ENCODE measurements at places on chromosomes 2 and 18.

- DNase-seq: no peak
These were observed 412.5 kb upstream of the SPHKAP start for GRCh38 chr2:228594012-228594411.

DNA sequence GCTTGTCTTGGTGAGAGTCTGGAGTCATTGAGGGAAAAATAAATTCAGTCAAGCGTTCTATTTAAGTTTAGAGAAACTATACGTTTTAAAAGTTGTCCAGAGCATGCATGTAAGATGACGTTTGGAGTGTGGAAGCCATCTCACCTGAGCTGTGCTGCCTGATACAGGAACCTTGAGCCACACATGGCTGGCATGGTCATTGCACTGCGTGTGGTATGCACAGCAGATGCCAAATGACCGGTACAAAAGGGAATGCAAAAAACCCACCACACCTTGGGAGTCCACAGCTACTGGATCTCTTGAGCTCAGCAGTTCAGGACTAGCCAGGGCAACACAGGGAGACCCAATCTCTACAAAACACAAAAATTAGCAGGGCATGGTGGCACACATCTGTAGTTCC lies 4.3 kb downstream of the MZT2B start:
- DNase-seq: no peak

GRCh38 chr2:108905176-108905575 lies 83.8 kb downstream of the EDAR start:
- no peak for DNase-seq

DNA sequence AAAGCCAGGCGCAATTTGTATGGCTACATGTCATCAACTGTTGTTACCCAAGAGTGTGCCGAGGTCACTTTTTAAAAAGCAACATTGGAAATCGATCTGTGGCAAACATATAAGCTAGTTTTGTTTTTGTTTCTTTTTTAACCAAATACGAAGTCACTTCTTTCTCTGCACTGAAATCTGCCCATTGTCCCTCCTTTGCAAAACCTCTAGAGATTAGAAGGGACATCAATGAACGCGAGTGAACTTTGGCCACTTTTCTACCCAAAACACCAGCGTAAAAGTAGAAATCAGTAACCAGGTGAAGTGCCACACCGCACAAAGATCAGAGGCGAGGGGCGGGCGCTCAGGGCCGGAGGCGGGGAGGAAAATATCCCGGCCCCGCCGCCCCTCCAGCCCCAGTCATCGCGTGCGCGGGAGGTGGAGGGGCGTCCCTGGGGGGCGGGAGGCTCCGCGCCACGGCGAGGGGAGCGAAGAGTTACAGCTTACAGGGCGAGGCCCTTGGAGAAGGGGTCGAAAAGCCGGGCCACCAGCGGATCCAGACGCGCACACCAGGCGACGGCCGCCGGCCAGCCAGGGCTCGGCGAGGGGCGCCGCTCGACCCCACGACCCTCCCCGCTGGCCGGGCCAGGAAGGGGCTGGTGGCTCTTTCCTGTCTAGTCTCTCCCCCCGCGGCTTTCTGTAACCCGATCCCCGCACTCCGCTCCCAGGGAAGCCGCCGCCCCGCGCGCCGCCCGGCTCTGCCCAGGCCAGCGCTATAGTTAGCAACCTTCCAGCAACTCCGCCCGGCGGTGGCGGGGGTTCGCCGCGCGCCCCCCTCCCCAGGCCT lies 993 bp downstream of the RBMS1 start:
- DNase-seq: no peak

- no peak for DNase-seq
These were observed 618 bp upstream of the LYPD1 start for GRCh38 chr2:132670496-132671150.

GRCh38 chr2:74755386-74755785 lies 78.5 kb upstream of the HK2 start:
- DNase-seq: no peak

DNA sequence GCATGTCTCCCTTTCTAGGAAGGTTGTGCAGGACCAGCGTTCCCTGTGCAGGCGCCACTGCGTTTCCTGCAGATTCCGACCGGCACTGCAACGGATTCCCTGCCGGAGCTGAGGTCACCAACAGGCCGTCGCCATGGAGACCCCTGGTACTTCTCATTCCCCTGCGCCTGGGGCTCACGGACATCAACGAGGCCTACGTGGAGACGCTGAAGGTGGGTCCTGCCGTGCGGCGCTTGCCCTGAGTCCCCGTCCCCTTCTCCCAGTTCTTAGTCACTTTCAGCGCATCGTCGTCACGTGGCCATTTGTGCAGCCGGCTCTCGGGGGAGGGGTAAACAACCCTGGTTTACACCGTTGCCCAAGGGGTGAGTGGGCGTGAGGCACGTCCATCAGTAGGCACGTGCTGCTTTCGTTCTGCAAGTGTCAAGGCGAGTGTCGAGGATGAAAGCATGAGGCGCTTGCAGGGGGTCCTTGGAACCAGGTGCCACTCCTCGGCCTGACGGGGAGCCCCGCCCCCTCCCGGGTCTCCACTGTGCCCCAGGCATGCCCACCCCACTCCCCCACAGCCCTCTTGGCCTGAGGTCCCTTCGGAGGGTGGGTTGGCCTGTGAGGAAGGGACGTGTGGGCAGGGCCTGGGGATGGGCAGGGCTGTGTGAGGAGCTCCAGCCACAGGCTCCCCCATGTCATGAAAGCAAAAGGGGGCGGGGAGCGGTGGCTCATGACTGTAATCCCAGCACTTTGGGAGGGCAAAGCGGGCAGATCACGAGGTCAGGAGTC lies 19.8 kb downstream of the DTYMK start:
- no peak for DNase-seq

DNA sequence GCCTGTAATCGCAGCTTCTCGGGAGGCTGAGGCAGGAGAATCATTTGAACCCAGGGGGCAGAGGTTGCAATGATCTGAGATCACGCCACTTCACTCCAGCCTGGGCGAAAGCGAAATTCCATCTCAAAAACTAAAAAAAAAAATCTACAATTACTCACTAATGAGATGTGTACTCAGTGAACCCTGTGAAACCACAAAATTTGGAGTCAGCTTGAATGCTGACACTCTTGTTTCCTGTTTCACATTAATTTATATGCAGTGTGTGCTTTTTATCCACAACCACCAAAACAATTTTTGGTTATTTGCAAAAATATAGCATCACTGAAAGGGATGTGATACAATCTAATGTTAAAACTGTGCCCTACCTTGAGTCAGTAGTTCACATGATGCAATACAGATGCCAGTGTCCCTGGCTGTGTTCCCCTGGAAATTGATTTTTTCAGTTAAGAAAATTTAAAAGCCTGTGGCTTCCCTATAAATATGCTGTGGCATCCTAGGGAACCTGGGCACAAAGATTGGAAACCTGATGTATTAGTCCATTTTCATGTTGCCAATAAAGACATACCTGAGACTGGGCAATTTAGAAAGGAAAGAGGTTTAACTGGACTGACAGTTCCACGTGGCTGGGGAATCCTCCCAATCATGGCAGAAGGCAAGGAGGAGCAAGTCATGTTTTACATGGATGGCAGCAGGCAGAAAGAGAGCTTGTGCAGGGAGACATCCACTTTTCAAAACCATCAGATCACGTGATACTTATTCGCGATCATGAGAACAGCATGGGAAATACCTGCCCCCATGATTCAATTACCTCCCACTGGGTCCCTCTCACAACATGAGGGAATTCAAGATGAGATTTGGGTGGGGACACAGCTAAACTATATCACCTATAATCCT lies 337.5 kb upstream of the NT5C1B start:
- DNase-seq: no peak

DNA sequence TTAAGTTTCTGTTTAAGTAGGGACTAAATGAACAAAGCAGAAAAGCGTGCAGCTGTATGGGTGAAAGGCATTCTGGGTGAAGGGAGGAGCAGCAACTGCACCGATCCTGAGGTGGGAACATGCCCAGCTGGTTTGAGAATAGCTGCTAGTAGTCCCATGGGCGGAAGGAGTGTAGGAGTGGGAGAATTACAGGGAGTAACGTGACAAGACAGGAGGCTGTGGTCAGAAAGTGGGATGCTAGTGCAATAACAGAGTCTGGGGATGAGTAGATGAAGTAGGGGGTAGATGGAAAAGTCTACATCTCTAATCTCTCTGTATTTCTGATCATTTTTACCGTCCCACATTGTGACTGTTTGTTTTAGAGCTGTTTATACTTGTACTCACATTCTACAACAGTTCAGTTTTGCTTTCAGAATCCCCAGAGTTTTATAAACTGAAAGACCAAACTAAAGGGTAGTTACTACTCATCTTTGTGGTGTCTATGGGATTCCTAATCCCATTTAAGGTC lies 118.9 kb downstream of the LCLAT1 start:
- no peak for DNase-seq

DNA sequence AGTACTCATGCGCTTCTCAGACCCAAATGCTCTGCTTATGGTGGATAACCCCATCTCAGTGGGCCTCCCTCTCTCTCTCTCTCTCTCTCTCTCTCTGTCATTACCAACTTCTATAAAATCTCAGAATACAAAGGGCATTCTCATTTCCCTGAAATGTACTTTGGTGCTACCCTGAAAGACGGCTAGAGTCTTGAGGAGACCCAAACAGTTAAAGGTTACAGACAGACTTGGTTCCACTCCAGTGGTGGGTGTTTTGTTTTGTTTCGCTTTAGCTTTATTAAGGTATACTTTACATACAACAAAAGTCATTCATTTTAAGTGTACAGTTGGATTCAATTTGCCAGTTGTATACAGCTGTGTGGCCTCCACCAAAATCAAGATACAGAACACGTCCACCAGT lies 60.9 kb downstream of the BCL11A start:
- no peak for DNase-seq

GRCh38 chr2:64574871-64575270 lies 50.7 kb downstream of the AFTPH start:
- no peak for DNase-seq

DNA sequence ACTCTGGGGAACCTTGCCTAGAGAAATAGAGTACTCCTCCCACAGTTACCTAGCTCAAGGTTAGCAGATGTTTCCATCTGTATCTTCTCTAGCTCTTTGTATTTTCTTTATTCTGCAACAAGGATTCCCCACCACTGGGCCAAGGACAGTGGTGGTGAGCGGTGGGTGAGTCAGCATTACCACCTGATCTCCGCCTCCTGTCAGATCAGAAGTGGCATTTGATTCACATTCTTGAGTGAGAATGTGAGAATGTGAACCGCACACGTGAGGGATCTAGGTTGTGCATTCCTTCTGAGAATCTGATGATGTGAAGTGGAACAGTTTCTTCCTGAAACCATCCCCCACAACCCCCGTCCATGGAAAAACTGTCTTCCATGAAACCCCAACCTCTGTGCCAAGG lies 9.0 kb downstream of the EPB41L3 start:
- DNase-seq: no peak

GRCh38 chr2:233386382-233387041 lies 32.2 kb downstream of the DGKD start:
- DNase-seq: peak; percentile 29

DNA sequence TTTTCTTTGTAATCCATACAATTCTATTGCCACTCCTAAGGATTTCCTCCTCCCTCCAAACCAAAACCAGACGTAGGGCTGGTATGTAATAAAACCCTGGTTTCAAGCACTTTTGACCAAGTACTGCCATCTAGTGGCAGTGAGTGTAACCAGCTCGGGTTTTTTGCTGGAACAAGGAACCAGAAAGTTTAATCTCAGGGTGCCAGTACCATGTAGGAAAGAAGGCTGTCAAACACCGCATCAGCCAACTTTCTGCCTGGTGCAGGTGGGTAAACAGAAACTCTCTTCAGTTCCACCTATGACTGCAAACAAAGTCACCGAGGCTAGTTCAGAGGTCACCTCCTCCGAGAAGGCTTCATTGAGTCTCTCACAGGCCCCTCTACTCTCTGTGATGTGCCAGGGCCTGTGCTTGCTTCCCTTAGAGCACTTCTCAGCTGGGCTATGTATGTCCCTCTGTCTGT lies 10.2 kb upstream of the THNSL2 start:
- DNase-seq: peak; percentile 76

GRCh38 chr2:160703648-160704585 lies 210.3 kb upstream of the RBMS1 start:
- DNase-seq: peak; percentile 5

DNA sequence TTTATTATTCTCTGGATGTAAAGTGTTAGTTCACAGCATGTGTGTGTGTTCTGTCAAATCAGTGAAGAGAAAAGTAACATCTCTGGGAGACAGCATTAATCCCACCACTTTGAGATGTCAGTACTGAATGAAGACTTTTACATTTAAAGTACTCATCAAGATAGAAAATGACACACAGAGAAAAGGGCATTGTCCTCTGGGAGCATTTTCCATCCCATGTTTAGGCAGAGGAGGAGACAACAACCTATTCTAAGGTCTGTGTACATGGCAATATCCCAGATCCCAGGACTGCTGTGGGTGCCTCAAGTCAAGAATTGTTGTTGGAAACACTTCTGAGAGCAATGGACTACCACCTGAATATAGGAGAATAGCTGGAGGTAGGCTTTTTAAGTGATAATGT lies 201.5 kb downstream of the PPP1R1C start:
- no peak for DNase-seq

- DNase-seq: no peak
These were observed 132.9 kb downstream of the GAREM1 start for GRCh38 chr18:32337821-32338220.

- DNase-seq: no peak
These were observed 29.0 kb downstream of the LGALSL start for GRCh38 chr2:64482765-64483504.

Data from globus pallidus (tissue), 1 donor.